Left renal pelvis (tissue), 4 donors: ENCODE measurements at places on chromosomes 11 and 22. TPM values are rescaled to one million over a fixed set of nuclear protein-coding genes. Genes with fewer than 3 reads are reported as not detected.

DNA sequence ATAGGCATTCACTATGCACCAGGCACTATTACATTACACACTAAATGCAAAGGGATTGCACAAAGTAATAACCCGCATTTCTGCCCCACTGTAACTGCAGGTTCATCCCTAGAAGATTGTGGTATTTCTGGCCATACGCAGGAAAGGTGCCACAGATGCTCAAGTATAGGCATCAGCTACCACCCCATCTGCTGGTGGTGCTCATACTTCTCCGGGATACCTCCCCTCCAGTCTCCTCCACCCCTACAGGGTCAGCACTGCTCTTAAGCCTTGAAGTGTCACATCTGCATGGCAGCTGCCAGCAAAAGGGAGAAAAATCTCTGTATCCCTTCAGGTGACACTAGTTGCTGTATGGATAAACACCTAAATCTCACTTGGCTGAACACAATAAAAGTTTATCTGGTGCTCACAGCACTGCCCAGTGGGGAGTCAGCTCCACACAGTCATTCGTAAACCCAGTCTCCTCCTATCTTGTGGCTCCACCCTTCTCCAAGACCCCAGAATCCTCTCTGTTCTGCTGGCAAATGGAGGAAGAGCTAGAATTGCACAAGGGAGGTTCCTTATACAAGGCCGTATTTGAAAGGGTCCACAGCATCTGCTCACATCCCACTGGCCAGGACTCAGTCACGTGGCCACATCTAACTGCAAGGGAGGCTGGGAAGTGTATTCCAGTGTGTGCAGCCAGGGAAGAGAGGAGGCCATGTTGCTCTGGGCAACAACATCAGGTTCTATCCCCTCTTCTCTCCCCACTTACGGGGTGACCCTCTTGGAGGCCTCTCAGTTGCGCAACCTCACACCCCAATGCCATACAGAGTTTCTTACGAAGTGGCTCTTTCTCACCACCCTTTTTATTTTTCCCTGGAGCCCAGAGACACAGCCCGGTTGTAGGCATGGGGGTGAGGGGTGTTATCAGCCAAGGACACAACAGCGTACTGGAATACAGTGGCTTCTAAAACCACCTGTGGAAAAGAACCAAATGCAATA lies 114.7 kb downstream of the BUD13 start:
- no peak for DNase-seq

Gene TBC1D22A
- polyA plus RNA-seq = 15.6 TPM

DNA sequence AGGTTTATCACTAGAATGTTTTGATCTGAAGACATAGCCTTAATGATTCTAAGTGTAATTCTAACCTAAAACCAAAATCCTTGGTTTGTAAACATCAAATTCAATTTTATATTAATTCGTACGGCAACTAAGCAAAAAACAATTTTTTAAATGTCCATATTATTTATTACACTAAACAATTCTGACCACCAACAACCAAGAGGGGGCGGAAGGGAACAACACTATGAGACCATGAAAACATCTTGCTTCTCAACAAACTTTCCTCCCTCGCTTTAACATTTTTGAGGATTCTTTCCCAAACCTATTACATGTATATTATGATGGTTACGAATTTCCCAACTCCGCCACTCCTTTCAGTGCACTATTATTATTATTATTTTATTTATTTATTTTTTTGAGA lies 6.5 kb upstream of the UCP2 start:
- no peak for DNase-seq

DNA sequence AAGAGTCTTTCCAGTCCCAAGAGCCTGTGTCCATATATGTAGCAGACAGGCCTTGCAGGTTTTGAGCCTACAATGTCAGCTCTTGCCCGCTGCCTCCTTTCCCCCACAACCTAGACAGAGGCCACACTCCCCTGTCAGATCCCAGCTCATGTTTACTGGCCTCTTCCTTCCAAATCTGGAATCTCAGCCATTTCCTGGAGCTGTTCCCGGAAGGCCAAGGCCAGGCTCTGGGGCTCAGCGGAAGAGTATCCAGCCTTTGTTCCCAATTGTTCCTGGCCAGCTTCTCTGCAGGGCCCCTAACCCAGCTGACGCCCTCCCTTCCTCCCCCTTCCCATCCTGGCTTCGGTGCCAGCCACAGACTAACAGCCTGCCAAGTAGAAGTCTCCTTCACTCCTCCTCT lies 1.0 kb upstream of the ROBO4 start:
- no peak for DNase-seq

DNA sequence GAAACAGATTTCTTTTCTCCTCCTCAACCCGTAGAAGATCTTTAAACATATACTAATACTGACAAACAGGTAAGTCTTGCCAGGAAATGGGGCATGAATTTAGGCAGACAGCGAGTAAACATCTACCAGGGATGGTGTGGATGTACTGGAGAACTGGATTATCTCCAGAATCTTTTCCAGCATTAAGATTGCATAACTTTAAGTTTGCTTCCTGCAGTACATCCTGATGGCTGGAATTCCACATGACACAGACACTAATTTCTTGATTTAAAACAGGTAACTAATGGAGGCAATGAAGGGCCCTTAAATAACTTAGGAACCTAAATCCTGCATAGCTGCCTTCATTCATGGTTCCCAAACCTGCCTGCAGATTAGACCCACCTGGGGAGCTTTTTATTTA lies 40.7 kb downstream of the JHY start:
- DNase-seq = no peak
